ENCODE measurements at places on chromosomes 7 and 10. TPM values are rescaled to one million over a fixed set of nuclear protein-coding genes. Genes with fewer than 3 reads are reported as not detected.

GRCh38 chr7:10815546-10815945, 158.1 kb upstream of the PHF14 start:
- no peak for DNase-seq

DNA sequence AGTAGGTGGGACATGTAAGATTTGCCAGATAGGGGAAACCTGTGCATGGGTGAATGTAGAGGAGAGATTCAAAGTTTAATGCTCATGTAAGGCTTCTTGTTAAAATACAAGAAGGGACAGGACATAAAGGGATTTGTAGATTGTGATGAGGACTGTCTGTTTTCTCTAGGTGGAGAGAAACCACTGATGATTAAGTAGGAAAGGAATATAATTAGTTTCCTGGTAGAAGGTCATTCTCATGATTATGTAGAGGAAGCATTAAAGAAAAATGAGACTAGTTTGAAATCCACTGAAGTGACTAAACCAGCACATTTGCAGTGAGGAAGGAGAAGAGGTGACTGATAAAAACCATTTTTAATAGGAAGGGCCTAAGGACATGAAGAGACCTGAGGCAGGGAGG, 19.6 kb upstream of the MACC1 start:
- no peak for DNase-seq

DNA sequence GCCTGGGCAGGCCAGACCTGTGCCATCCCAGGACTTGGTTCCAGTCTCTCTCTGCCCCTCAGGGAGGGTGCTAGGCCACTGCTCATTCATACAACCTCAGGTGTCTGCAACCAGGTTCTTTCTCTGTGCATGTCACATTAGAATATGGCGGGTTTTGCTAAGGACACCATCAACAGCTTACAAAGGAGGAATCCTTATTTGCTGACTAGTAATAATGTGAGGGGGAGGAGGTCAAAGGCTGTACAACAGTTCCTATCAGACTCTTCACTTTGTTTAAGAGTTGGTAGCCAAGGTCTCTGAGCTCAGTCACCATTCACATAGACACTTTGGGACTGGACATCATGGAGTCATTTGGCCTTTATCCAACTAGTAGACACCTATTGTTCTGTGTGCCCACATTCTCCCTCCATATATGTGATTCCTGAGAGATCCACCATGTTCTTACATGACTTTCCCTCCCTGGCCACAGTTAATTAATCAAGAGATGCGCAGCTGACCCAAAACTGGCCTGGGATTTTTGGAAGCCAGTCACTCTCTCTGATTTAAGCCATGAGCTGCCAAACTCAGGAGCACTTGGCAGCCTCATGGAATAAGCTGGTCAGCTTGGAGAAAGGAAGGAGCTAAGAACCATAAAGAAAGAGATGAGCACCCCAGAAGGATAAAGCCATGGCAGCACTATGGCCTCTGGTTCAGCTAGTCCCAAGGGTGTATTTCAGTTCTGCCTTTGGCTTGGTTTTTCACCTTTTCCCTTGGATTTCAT, 51.2 kb downstream of the DPCD start:
- DNase-seq = no peak

DNA sequence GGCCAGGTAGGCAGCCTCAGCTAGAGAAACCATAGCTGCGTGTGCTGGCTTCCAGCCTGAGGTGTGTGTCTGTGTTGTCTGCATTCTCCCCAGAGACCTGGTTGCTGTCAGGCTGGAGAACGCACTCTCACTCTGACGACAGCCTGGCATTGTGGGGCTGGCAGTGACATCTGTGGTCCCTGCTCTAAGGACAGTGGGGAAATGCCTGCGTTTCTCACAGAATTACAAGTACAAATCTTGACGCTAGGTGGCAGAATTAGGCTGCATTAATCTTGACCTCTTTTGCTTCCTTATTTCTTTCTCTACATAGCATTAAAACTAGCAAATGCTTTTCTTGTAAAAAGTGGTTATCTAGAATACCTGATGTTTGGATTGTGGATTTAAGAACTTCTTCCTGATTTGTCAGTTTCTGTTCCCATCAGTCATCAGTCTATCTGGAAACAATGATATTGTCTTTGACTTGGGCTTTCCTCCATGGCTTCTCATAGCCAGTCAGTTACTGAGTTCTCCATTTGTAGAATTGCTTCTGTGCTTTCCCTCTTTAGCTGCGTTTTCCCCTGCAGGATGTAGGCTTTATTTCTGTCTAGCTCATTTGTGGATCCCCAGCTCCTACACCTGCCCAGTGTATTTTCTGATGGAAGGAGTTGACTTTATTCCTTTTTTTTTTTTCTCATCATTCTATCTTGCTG, 86.0 kb downstream of the FANK1 start:
- DNase-seq = peak; percentile 17

- no peak for DNase-seq
Measured at GRCh38 chr10:43153901-43154300, 15.7 kb downstream of the CSGALNACT2 start.

ATP6V0A4 gene
- total RNA-seq = not detected

- DNase-seq = no peak
Measured at GRCh38 chr7:132739271-132739955, 163.1 kb upstream of the PLXNA4 start.

GRCh38 chr7:81074406-81074805, 155.6 kb upstream of the SEMA3C start:
- no peak for DNase-seq

DNA sequence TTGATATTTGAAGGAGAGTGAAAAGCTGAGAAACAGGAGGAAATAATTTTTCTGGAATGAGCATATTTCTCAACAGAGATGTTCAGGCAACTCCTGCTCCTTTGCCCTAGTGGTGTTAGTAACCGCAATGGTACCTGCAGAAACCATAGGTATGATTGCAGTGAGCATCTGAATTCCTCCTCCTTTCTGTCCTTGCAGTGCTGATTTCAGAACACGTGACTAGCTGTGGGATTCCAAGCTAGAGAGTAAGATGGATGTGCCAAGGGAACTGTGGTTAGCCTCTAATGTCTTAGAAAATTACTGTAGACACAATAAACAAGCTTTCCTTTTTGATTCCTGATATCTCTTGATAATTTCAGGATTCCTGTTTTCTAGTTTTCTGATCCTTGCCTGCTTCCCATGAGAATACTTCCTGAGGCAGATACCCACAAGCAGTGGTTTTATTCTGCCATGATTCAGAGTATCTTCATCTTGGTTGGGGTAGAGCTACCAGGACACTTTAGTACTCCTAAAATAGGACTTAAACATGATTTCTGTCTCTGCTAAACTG, 27.5 kb downstream of the LRGUK start:
- no peak for DNase-seq

DNA sequence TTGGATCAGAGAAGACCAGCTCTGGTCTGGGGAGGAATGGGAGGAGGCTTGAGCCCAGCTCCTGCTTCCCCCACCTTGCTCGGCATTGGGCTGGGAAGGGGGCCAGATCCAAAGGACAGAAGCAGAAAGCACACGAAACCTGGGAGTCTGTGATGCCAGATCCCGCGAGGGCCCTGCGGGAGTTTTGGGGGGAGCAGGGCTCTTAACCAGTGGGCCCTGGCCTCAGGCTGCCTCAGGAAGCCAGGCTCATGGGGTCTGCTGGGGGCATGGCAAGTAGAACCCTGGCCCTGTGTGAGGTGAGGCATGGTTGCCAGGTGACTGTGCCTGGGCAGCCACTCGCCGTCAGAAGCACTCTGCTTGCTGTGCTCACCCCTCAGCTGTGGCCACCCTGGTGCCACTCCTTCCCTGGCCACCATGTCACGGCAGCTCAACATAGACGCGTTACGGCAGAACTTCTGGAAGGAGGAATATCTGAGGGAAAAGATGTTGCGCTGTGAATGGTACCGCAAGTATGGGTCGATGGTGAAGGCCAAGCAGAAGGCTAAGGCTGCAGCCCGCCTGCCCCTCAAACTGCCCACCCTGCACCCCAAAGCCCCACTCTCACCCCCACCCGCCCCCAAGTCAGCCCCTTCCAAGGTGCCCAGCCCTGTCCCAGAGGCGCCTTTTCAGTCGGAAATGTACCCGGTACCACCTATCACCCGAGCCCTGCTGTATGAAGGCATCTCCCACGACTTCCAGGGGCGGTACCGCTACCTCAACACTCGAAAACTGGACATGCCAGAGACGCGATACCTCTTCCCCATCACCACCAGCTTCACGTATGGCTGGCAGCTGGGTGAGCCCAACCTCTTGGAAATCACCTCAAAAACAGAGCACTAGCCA, 3.6 kb downstream of the ATP6V1F start:
- DNase-seq = no peak

CALML3 gene
- total RNA-seq = not detected

GHRHR gene
- total RNA-seq = not detected

ERVW-1 gene
- not detected for total RNA-seq

CAMK2G gene
- total RNA-seq = 131 TPM

GRCh38 chr7:111223802-111224253, 132.9 kb downstream of the LRRN3 start:
- no peak for DNase-seq

LIPN gene
- total RNA-seq = not detected

- no peak for DNase-seq
Measured at GRCh38 chr10:79262959-79263746, 84.1 kb upstream of the PPIF start.

DNA sequence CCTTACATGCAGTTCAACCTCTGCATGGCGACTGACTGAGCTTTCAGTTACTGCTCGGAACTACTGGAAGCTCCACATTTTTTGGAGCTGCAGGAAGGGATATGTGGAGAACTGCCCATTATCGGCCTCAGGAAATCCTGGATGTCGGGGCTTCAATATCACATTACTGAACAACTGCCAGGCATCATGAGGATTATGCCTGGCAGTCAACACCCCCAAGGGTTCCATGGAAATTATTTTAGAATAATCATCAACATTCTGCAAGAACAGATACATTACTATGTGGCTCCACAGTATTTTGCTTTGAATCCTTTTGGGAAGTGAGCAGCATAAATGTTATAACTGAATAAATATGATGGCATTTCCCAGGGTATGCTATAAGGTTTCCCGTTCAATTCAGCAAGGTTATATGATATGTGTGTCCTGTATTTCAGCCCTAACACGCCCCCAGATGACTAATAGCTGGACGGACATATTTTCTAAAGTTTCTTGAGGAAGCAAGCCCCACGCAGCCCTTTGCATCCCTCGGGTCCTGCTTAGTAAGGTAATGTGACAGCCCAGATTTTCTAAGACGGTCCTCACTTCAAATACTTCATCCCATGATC, 53.0 kb upstream of the OPALIN start:
- no peak for DNase-seq

GRCh38 chr10:43734716-43735115, 86.0 kb upstream of the ZNF32 start:
- no peak for DNase-seq

TMEM176A gene
- 182 TPM for total RNA-seq

SEMA3D gene
- 1.5 TPM for total RNA-seq

UBE2H gene
- 71.8 TPM for total RNA-seq

PAX4 gene
- total RNA-seq = 5.0 TPM

GCK gene
- 0.16 TPM for total RNA-seq

- DNase-seq = no peak
Measured at GRCh38 chr7:142471820-142472219, 214.0 kb upstream of the PRSS58 start.

GRCh38 chr10:7596356-7596755, 70.4 kb downstream of the ITIH5 start:
- DNase-seq = no peak

DNA sequence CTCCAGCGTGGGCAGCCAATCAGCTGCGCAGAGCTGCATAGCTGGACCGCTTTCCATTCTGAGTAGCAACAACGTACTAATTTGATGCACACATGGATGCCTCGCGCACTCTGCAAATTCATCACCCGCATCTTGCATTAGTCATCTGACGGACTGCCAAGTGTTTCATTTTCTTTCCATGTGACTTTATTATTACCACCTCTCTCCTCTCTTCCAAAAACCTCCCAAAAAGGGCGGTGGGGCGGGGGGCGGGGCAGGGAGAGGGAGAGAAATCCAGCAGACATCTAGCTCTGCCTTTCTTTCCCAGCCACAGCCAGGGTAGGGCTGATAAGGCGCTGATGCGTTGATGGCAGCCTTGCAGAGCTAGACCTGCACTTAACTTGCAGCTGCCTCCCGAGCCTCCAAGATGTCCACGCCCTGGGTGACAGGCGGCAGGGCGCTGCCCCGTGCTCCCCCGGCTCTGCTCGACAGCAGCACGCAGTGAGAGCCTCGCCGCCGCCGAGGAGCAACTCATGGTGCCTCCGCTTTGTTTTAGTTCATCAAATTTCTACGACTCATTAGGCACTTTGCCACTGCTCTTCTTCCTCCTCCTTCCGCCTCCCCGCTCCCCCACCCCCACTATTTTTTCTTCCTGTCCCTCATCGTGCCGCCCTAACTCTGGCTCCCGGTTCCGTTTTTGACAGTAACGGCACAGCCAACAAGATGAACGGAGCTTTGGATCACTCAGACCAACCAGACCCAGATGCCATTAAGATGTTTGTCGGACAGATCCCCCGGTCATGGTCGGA, 147.3 kb downstream of the CELF2 start:
- DNase-seq = peak; percentile 65

SPACDR gene
- total RNA-seq = not detected

DNA sequence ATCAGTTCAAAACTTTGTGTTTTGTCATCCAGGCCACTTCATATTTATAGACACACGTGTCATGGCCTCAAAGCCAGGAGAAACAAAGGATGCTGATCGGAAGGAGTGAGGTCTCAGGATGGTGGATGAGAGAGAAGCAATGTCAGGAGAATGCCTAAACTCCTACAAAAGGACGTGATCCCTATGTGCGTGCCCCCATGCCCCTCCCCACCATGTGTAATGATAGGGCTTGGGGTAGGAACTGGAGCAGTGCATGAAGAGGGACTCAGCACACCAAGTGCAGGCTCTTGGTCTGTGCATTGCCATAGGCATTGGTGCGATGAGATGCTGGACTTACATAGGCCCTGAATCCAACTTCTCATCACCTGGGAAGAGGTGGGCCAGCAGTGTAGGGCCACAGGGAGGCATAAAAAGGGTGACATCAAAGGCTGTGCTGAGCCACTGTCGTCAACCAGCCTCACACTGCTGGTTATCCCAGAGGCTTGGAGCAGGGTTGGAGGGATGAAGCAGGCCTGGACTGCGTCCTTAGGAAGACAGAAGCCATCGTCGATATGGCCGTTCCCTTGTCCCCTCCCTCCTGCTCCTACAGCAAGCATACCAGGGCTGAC, 46.9 kb upstream of the GDF10 start:
- DNase-seq = peak; percentile 1

ARHGAP22 gene
- not detected for total RNA-seq

TSPAN13 gene
- total RNA-seq = 44.4 TPM

GRCh38 chr10:96413151-96413787, 54.5 kb upstream of the OPALIN start:
- no peak for DNase-seq

BLNK gene
- 6.6 TPM for total RNA-seq

RBP3 gene
- not detected for total RNA-seq

GRCh38 chr10:89165923-89166322, 41.2 kb downstream of the CH25H start:
- DNase-seq = no peak

CAV1 gene
- total RNA-seq = 73.8 TPM
